NCI-H1694 (cell line): ENCODE measurements at places on chromosomes 7 and 10.

- no peak for DNase-seq
Measured at GRCh38 chr10:114825513-114826253, 4.1 kb downstream of the FHIP2A start.

DNA sequence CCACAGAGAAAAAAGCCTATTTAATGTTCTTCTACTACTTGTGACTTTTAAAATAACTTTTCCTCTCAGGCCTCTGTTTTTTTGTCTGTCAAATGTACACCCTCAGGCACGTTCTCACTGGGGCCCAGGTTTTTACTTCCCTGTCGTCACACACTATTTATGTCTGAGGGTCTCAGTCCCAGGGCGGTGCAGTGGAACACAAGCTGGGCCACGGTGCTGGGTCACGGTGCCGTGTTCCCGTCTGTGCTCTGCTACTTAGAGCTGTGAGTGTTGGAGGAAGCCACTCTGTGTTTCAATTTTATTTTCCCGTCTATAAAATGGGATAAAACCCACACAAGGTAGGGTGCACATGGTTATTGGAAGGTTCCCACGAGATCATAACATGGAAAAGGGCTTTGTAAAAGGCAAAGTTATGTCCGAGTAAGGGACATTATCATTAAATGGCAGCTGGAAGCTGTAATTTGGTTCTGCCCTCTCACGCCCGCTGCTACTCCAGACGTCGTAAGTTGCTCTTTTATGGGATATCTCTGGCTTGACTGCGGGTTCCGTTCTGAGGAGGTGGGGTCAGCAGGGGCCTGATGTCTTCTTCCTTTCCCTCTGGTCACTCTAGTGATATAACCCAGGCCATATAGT lies 25.2 kb downstream of the ZNF775 start:
- no peak for DNase-seq

- no peak for DNase-seq
Measured at GRCh38 chr7:130945411-130945811, 211.4 kb upstream of the KLF14 start.

- DNase-seq, result no peak
Measured at GRCh38 chr10:69445041-69445440, 6.2 kb upstream of the TSPAN15 start.

DNA sequence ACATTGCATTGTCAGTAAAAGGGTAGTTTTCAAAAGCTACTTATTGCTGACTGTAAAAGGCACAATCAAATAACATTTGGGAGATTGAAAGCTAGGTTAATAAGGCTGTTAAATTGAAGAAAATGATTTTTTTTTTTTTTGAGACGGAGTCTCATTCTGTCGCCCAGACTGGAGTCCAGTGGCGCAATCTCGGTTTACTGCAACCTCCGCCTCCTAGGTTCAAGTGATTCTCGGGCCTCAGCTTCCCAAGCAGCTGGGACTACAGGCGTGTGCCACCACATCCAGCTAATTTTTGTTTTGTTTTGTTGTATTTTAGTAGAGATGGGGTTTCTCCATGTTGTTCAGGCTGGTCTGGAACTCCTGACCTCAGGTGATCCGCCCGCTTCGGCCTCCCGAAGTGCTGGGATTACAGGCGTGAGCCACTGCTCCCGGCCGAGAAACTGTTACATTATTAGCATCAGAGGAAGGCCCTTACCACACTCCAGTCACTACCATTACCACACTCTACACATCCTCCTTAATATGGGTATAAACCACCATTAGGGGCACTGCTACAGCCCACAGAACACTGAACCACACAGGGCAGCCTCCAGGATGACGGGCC lies 1.0 kb downstream of the CYP51A1 start:
- DNase-seq, result no peak

DNA sequence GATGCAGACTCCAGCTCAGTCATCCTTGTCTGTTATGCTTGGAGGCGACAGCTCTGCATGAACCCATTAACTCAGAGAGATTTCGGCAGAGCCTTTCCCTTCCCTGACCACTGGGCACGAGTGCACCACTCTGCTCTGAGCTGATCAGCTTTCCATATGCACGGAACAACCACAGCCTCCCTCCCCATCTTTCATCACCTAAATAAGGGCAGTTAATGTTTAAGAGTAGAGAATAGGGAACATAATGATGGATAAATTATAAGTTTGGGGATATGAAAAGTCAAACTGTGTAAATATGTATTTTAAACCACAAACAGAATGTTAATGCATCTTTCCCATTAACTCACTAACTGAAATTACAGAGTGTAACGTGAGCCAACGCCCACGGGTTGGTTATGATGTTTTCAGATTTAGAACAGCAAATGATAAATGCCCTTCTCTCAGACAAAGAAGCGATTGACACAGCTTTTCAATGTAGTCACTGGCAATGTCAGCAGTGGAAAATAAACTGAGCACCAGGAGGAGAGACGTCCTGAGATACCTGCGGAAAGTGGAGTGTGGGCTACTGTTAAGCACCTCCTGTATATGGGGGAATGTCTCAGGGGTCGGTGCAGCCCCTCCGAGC lies 658.2 kb downstream of the LRMDA start:
- DNase-seq, result no peak

DNA sequence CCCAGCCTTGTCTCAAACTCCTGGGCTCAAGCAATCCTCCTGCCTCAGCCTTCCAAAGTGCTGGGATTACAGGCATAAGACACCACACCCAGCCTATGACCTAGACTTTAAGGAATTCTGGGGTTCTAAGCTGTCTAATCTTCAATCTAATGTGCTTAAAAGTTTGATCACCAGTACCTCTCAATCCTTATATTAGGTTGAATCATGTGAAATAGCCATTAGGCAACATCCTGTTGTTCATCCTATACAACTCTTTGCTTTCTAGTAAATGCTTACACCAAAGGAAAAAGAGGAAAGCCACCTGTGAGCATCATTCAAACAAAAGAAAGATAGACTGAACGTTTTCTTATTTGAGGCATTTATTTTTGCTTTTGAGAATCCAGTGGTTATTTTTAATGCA lies 56.0 kb downstream of the ATOH7 start:
- no peak for DNase-seq

- DNase-seq, result no peak
Measured at GRCh38 chr7:138169441-138169851, 93.2 kb downstream of the AKR1D1 start.

GRCh38 chr7:144438759-144439158 lies 35.3 kb upstream of the NOBOX start:
- no peak for DNase-seq

GRCh38 chr10:3785851-3786271 lies 852 bp upstream of the KLF6 start:
- no peak for DNase-seq

- no peak for DNase-seq
Measured at GRCh38 chr7:49522111-49522510, 251.3 kb upstream of the VWC2 start.

DNA sequence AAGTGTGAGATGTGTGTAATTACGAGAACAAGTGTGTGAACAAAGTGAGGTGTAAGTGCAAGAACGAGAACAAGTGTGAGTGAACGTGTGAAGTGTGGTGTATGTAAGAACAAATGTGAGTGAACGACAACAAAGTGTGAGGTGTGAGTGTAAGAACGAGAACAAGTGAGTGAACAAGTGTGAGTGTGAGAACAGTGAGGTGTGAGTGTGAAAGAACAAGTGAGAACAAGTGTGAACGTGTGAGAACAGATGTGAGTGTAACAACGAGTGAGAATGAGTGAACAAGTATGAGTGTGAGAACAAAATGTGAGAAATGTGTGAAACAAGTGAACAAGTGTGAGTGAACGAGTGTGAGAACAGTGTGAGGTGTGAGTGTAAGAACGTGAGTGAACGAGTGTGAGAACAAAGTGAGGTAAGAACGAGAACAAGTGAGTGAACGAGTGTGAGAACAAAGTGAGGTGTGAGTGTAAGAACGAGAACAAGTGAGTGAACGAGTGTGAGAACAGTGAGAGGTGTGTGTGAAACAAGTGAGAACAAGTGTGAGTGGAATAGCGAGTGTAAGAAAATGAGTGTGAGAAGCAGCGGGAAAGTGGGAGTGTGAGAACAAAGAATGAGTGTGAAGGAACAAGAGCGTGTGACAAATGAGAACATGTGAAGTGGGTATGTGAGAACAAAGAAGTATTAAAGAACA lies 47.2 kb downstream of the ESYT2 start:
- DNase-seq, result no peak

DNA sequence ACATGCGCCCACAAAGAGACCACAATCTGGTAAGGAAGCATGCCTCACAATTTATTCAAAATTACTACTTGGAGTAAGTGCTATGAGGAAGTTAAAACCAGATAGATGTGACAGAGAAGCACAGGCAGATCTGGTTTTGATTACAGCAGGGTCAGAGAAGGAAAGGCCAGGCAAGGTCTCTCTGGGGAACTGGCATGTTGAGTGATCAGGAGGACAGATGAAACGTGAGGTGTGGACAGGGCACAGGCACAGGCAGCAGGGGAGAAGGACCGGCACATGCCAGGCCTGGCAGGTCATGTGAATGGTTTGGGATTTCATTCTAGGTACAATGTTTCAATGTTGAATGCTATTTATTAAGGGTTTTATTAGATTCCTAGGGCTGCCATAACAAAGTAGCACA lies 51.6 kb downstream of the GPAM start:
- DNase-seq, result no peak

- no peak for DNase-seq
Measured at GRCh38 chr10:110503528-110504110, 5.9 kb downstream of the DUSP5 start.

DNA sequence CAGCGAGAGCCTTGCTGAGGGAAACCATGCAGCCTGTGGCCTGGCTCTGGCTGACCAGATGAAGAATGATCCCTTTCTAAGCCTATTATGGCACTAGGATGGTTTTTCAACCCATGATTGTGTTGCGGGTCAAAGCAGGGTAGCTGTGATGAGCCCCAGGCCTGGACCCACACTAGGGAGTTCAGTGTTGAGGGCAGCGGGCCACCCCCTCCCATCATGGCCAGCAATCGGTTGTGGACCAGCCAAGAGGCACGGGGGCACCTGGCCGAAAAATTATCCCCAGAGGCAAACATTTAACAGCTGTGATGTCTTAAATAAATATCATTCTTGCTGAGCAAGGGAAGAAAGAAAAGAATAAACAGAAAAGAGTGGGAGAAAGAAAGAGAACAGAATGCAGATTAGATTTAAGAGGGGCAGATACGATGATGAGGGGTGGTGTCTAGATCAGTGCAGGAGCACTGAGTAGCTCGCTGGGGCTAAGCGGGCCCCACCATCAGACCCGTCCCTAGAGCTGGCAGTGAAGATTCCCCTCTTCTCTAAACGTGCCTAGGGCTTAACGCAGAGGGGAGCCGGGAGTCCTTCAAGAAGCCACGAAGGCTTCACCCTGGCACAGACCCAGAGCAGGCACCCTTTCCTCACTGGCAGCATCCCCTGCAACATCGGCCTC lies 82.7 kb downstream of the SLC37A3 start:
- no peak for DNase-seq
